Renal cortex interstitium (tissue), 15 donors: ENCODE measurements at places on chromosomes 7 and 10.

- DNase-seq, result no peak
These were observed 59.8 kb downstream of the ARID5B start for GRCh38 chr10:61961278-61961677.

DNA sequence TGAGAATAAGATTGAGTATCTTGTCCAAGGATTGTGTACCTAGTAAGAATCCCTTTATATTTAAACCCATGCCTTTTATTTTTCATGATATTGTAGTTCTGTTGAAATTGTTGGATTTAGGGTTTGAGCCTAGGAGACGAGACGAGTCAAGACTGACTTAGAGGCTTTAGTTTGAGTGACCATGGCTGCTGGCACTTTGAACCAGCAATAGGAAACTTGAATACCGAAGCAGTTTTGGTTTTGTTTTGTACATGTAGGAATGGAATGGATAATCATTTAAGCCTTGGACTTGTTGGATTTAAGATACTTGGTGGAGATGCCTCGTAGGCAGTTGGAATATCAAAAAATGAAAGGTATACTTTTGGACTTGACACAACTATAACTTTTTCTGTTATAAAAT lies 229.0 kb downstream of the BICC1 start:
- DNase-seq, result no peak

GRCh38 chr10:118955951-118956801 lies 73.3 kb upstream of the NANOS1 start:
- DNase-seq, result no peak

GRCh38 chr7:121302214-121302745 lies 26.5 kb upstream of the WNT16 start:
- no peak for DNase-seq

DNA sequence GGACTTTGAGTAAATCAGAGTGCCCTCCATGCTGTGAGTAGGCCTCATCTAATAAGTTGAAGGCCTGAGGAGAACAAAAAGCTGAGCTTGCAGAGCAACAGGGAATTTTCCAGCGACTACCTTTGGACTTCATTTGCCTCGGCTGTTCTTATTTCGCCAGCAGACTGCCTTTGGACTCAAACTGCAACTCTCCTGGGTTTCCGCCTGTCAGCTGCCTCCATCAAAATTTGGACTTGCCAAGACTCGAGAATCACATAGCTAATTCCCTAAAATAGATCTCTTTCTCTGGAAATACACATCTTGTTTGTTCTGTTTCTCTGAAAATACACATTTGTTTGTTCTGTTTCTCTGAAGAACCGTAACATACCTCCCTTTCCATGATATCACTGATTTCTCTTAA lies 93.8 kb downstream of the ITGB8 start:
- no peak for DNase-seq
